Stimulated activated CD8-positive, alpha-beta memory T cell treated with anti-CD3 and anti-CD28 coated beads, Interleukin-4, amount 100 ng/mL, for 48 hours (primary cell): ENCODE measurements at places on chromosomes 5 and 9.

- DNase-seq, result no peak
Measured at GRCh38 chr9:131329241-131329641, 39.7 kb downstream of the PLPP7 start.

- DNase-seq, result no peak
Measured at GRCh38 chr5:78958672-78959445, 26.3 kb downstream of the ARSB start.

DNA sequence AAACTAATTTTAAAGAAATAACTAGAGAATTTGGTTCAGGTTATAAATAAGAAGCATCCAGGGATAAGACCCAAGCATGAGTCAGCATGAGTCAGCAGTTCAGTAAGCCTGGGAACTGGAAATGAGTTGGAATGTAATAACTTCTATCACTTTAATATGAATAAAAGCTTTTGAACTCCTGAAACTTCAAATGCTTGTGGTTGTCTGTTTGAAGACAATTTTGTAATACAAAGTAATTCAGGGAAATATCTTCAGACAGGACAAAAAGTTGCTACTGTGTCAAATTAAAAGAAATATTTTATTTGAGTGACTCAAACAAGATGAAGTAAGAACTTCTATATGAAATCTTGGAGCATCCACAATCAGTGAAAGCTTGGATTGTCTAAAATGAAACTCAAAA, 331.2 kb upstream of the DAB2 start:
- DNase-seq, result no peak

- no peak for DNase-seq
Measured at GRCh38 chr9:113597390-113598241, 134.1 kb downstream of the RGS3 start.

DNA sequence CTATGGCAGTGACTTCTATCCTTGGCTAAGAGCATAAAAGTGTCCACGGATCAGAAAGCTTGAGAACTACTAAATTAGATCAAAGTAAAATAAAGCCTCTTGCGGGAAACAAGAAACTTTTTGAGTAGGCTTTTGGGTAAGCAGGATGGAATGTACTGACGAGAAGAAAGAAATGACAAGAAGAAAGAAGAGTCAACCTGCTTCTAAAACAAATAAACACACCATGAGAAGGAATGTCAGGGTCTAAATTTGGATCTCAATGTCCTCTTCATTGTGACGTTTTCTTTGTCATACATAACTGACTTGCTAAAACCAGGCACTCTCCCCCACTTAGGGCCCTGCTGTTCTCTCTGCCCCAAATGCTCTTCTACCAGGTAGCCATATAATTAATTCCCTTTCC, 290.1 kb upstream of the PTGER4 start:
- DNase-seq, result no peak

DNA sequence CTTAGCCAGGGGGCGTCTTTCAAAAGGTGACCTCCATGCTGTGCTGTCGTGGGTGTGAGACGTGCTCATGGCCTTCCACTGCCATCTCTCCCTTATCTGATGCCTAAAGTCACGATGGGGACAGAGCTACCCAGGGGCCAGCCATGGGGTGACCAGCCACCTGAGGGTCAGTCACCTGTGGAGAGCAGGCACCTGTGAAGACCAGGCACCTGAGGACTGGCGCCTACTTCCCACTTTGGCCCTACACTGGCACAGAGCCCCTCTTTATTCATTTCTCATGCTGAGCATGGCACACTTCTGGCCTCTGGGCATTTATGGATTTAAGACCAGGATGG, 6.4 kb upstream of the EXOC3 start:
- DNase-seq, result no peak

DNA sequence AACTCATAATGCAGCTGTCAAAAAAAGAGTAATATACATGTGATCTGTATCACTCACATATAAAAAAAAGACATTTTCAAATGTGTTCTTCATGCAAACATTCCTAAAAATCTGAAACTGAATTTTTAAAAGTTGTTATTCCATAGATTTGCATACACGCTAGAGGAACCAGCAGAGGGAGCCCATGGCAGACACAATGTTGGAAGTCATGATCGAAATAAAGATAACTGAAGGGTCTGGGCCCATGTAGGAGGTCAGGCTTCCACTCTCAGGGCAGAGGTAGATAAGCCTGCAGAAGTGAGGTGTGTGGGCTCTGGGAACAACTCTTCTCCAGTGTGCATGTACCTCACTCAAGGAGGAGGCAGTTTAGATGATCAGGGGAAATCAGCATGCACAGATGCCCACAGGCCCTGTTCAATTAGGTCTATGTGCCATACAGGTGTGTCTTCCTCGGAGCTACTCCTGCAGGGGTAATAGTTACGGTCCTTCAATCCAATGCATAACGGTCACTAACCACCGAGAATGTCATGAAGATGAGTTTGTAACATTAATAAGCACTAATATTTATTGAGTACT, 208.6 kb downstream of the EPB41L4A start:
- no peak for DNase-seq

GRCh38 chr5:73304381-73304780, 131.4 kb downstream of the TMEM174 start:
- no peak for DNase-seq
